AG04450 (cell line): ENCODE measurements at places on chromosomes 5 and 9.

- no peak for DNase-seq
Measured at GRCh38 chr9:20197976-20198685, 409.3 kb upstream of the SLC24A2 start.

- DNase-seq: no peak
Measured at GRCh38 chr5:180338001-180338707, 15.0 kb downstream of the GFPT2 start.

- DNase-seq: no peak
Measured at GRCh38 chr9:125376261-125377226, 114.9 kb downstream of the GAPVD1 start.

DNA sequence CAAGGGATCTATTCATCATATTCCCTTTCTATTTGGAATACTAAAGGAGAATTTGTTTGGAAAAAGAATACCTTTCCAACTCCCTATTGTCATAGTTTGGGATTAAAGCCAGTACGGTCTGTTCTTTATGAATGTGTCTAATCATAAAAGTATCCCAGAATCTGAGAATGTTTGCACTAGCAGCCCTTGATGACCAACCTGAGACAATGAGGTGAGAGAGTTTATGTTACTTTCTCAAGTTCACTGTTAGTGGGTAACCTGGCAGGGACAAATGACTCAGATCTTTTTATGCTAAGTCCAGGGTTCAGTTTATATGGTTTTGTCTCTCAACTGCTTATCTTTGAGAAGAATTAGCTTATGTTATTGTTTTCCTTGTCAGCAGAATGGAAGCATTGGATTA, 25.3 kb upstream of the TLR4 start:
- DNase-seq: no peak

DNA sequence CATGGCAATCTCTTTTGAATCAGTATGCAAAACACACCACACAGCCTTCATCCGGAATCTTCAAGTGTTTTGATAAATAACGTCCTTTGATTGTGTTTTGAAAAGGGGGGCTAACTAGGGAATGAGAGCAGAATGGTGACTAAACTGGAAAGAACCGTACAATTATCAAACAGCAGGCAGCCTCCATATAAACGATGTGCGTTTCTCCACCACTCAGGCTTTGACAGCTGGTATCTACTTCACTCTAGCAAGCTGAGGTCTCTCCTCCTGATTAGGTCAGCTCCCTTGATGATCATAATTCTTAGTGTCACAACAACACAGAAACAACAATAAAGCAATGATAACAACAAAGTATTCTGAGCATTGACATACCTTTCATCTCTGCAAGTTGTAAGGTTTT, 465.9 kb downstream of the TUSC1 start:
- DNase-seq: no peak
